ENCODE measurements at places on chromosomes 5 and 9. TPM values are rescaled to one million over a fixed set of nuclear protein-coding genes. Genes with fewer than 3 reads are reported as not detected.

The VCAN gene
- 276 TPM for total RNA-seq

- no peaks in the 10 kb centered on the region for H3K27me3 ChIP-seq
- peak overlapping the region; percentile 37 for H3K4me3 ChIP-seq
- no peak for DNase-seq
- H3K36me3 ChIP-seq: peaks cover 7% of the 10 kb centered on the region
- H3K27ac ChIP-seq: peak overlapping the region; percentile 87
Observed at GRCh38 chr5:168347368-168348083, 56.1 kb downstream of the WWC1 start.

- H3K4me3 ChIP-seq: no peak overlapping the region
- no peak for DNase-seq
- no peaks in the 10 kb centered on the region for H3K27me3 ChIP-seq
- H3K4me1 ChIP-seq: peaks cover 10% of the 10 kb centered on the region
- no peak overlapping the region for H3K27ac ChIP-seq
Observed at GRCh38 chr5:33230467-33231078, 210.2 kb upstream of the TARS1 start.

GRCh38 chr5:125005266-125005665 is 258.8 kb upstream of the ZNF608 start:
- peaks cover 64% of the 10 kb centered on the region for H3K4me1 ChIP-seq
- no peaks in the 10 kb centered on the region for H3K27me3 ChIP-seq
- no peak overlapping the region for H3K27ac ChIP-seq
- no peak for DNase-seq
- no peaks in the 10 kb centered on the region for H3K36me3 ChIP-seq

The SLC22A4 gene
- total RNA-seq: 0.50 TPM

DNA sequence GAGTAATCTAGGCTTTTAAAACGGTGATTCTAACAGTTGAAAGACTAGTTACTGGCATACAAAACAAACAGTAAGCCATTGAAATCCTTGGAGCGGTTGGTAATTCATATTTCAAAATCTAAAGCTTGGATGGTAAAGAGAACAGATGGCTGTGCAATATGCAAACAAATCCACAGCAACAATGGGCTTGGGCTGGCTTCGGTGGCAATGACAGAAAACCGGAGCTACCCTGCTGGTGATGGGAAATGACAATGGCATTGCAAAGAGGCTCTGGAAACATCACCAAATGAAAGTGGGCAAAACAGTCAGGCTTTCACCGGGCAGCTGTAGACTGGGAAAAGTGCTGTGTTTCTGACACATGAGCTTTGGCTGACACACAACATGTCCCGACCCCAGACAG is 42.2 kb downstream of the MED27 start:
- no peaks in the 10 kb centered on the region for H3K27me3 ChIP-seq
- no peak overlapping the region for H3K4me3 ChIP-seq
- H3K36me3 ChIP-seq: no peaks in the 10 kb centered on the region
- peaks cover 35% of the 10 kb centered on the region for H3K4me1 ChIP-seq
- H3K27ac ChIP-seq: no peak overlapping the region
- DNase-seq: no peak

The ROR2 gene
- 19.8 TPM for total RNA-seq

DNA sequence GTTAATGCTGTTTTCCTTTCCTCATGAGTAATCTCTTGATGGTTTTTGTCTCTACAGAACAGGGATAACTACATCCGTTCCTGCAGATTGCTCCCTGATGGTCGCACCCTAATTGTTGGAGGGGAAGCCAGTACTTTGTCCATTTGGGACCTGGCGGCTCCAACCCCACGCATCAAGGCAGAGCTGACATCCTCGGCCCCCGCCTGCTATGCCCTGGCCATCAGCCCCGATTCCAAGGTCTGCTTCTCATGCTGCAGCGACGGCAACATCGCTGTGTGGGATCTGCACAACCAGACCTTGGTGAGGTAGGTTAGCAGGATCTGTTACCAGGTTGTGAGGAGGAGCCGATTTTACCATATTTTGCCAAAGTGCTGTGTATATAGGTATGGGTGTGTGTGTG is 148.2 kb downstream of the TLE4 start:
- no peak for DNase-seq
- no peak overlapping the region for H3K4me3 ChIP-seq
- H3K4me1 ChIP-seq: no peaks in the 10 kb centered on the region
- peaks cover 64% of the 10 kb centered on the region for H3K36me3 ChIP-seq

DNA sequence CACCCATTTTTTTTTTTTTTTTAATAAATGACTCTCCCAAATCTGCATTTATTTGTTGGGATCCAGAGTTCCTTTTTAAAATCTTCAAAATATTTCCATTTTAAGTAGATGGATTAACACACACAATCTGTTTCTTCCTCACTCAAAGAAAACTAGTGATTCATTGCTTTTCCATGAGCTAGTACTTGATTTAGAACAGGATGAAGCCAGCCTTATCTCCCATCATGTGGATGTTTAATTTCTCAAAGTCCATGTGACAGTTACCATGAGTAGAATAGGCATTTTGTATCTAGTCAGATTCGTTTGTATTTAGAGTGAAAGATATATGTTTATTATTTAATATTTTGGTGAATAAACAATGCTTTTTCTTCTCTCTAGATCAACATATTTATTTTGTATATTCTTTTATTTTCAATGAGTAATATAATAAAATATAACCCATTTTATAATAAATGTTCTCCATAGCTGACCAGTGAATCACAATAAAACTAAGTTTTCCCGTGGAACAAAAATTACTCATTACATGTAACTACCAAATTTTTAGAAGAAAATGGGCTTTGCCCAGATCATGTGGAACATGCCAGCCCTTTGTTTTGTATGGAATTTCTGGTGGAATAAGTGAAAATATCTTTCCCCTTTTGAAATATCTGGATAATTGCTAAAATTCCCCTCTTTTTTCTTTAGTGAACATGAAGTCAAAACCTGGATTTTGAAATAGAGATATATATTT is 54.9 kb upstream of the RPS23 start:
- peaks cover 4% of the 10 kb centered on the region for H3K4me1 ChIP-seq
- DNase-seq: no peak
- no peaks in the 10 kb centered on the region for H3K27me3 ChIP-seq
- no peak overlapping the region for H3K4me3 ChIP-seq
- H3K36me3 ChIP-seq: peaks cover 16% of the 10 kb centered on the region

DNA sequence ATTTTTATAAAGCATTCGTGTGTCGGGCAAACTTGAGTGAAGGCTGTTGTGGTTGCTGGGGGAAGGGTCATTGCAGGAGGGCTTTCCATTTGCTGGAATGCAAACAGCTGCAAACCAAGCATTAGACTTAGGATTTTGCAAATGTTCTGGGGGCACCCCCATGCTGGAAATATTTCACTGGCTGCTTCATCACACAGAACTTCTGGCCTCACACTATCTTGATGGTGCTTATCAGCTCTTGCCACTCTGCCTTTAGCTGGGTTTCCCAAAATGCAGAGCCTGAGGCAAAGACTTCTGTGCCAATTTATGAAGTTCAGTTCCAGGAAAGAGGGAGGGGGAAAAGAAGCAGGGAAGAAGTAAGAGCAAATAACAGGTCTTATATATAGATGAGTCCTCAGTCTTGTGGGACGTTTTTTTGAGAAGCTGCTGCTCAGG is 8.6 kb upstream of the COL15A1 start:
- H3K4me3 ChIP-seq: no peak overlapping the region
- H3K27ac ChIP-seq: no peak overlapping the region
- no peak for DNase-seq
- H3K36me3 ChIP-seq: no peaks in the 10 kb centered on the region
- 0 out of 2 replicates have a peak, but pooled peaks cover under 1% of the 10 kb centered on the region for H3K4me1 ChIP-seq
